ENCODE measurements at places on chromosomes 6 and 20. TPM values are rescaled to one million over a fixed set of nuclear protein-coding genes. Genes with fewer than 3 reads are reported as not detected.

- DNase-seq, result no peak
Observed at GRCh38 chr6:113588646-113589045, 268.5 kb upstream of the MARCKS start.

DNA sequence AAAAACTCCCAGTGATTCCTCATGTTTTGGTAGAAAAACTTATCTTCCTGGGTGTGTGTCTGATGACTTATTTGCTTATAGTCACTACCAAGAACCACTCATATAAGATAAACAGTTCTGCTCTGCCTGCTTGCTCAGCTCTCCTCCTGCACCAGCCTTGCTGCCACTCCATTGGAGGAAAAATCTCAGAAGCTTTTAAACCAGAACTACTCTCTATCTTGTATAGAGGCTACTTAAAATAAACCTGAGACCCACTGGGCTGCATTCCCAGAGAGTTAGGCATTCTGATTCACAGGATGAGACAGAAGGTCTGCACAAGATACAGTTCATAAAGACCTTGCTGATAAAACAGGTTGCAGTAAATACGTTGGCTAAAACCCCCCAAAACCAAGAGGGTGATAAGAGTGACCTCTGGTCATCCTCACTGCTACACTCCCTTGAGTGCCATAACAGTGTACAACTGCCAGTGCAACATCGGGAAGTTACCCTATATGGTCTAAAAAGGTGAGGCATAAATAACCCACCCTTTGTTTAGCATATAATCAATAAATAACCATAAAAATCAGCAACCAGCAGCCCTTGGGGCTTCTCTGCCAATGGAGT is 728.3 kb downstream of the EPHA7 start:
- DNase-seq, result no peak

GRCh38 chr20:46931699-46932098 is 37.1 kb downstream of the EYA2 start:
- DNase-seq, result no peak

GRCh38 chr20:5045906-5046305 is 44.6 kb upstream of the SLC23A2 start:
- DNase-seq, result no peak

- no peak for DNase-seq
Observed at GRCh38 chr6:137870744-137871247, 3.7 kb downstream of the TNFAIP3 start.

- no peak for DNase-seq
Observed at GRCh38 chr20:54759589-54759988, 284.2 kb downstream of the DOK5 start.

DNA sequence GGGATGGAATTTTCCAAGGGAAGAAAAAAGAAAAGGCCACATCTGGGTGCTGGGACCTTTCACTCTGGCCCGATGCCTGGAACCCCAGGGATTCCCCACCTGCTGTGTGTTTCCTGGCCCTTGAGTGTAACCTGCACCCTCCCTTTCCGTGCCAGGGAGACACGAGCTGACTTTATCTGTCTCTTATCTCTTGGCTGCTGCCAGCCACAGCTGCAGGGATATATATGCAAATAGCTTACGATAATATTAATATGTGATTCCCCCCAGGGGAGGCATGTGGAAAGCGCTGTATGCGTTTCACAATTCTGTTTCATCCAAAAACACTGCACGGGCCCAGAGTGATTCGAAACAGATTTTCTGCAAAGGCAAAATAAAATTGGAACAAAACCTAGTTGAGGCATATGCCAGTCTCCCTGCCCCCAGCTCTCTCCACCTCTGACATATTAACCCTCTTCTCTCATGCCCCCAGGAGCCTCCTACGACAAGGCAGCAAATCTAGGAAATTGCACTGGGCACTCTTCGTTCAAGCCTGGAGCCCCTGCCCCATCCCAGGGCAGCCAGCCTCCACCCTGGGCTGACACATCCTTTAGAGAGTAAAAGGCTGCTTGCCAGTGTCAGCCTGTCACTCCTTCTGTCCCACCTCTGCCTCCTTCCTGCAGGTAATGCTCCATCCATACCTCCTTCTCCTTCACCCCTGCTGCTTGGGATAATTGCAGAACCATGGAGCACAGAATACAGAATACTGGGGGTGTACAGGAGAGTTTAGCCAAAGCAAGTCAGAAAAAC is 1.3 kb downstream of the RIPOR3 start:
- DNase-seq, result no peak

- DNase-seq, result no peak
Observed at GRCh38 chr20:53774461-53775203, 181.0 kb upstream of the ZNF217 start.

DNA sequence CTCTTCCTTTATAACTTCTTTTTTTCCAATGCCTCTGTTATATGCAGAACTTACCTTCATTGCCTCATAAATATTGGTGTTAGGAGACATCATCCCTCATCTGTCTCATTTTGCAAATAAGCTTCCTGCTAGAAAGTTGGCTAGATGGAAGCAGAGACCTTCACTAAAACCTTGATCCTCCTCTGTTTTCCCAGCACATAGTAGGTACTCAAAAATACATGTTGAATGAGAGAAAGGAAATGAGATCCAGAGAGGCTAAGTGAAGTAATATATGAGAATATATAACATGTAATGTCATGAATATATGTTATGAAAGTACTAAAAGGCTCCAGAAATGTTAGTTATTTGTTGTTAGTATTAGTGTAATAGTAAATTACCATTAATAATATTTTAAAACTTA is 91.9 kb downstream of the CDKAL1 start:
- no peak for DNase-seq

GRCh38 chr6:15553736-15554294 is 109.0 kb downstream of the DTNBP1 start:
- no peak for DNase-seq

DNA sequence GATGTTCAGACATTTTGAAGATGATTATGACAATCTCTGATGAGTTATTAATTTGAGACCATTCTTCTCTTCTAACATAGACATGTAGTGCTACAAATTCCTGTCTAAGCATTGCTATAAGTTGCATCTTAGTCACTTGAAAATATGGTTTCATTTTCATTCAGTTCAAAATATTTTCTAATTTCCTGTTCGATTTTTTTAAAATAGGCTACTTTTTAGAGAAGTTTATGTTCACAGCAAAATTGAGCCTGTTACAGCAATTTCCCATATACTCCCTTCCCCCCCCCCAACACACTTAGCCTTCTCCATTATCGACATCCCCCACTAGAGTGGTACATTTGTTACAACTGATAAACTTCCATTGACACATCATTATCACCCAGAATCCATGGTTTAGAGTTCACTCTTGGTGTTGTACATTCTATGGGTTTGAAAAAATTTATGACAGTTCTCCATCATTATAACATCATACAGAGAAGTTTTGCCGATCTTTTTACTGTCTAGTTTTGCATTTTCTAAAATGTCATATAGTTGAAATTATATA is 31.2 kb downstream of the PLAGL1 start:
- DNase-seq, result no peak

- no peak for DNase-seq
Observed at GRCh38 chr6:5112066-5112799, 27.1 kb downstream of the PPP1R3G start.

DNA sequence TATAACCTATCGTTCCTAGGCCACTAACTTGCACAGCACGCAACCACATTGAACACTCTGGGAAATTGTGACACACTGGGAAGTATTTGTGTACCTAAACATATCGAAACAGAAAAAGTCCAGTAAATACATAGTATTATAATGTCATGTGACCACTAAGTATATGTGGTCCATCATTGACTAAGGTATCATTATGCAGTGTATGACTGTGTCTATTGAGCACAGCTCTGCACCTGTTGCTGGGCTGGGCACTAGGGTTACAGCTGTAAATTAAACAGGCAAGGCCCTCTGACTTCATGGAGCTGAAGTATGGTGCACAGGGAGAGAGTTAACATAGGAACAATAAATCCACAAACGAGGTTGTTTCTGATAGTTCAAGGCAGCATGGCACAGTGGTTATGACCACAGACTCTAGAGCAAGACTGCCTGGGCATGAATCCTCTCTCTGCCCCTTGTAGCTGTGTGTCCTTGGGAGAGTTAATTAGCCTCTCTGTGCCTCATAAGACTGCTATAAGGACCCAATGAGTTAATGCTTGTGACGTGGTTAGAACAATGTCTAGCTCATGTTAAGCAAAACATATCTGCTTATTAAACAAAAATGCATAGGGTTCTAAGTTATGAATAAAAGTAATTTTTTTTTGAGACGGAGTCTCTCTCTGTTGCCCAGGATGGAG is 10.6 kb downstream of the BCAS1 start:
- no peak for DNase-seq

Gene SEL1L2
- total RNA-seq, result not detected

Gene KCNG1
- 1.5 TPM for total RNA-seq

Gene ZNF165
- 11.0 TPM for total RNA-seq

Gene GABRR1
- total RNA-seq, result 0.12 TPM

Gene SLC52A3
- 0.50 TPM for total RNA-seq

Gene PPP1R3G
- 0.14 TPM for total RNA-seq

Measured in Caco-2 (cell line).